ENCODE measurements at places on chromosomes 11 and 22. TPM values are rescaled to one million over a fixed set of nuclear protein-coding genes. Genes with fewer than 3 reads are reported as not detected.

DNA sequence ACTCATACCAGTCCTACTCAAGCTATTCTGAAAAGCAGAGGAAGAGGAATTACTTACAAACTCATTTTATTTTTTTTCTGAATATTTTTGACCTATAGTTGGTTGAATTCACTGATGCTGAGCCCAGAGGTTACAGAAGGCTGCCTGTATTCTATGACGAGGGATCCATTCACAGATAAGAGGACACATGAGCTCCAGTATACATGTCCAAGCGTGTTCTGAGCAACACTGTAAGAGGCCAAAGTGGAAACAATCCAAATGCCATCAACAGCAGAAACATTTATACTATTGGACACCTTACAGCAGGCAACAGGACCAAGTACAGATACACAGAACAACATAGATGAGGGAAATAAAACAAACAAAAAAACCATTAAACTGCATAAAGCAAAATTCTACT, 10.3 kb downstream of the KDM4E start:
- H3K4me3 ChIP-seq = no peak overlapping the region
- no peaks in the 10 kb centered on the region for H3K36me3 ChIP-seq
- DNase-seq = no peak
- H3K27me3 ChIP-seq = no peaks in the 10 kb centered on the region
- H3K4me1 ChIP-seq = no peaks in the 10 kb centered on the region
- no peak overlapping the region for H3K27ac ChIP-seq

- peaks cover 5% of the 10 kb centered on the region for H3K36me3 ChIP-seq
- peaks cover 36% of the 10 kb centered on the region for H3K4me1 ChIP-seq
- no peaks in the 10 kb centered on the region for H3K27me3 ChIP-seq
- peak overlapping the region; percentile 99 for H3K4me3 ChIP-seq
Measured at GRCh38 chr11:76444065-76444383, 794 bp upstream of the EMSY start.

DNA sequence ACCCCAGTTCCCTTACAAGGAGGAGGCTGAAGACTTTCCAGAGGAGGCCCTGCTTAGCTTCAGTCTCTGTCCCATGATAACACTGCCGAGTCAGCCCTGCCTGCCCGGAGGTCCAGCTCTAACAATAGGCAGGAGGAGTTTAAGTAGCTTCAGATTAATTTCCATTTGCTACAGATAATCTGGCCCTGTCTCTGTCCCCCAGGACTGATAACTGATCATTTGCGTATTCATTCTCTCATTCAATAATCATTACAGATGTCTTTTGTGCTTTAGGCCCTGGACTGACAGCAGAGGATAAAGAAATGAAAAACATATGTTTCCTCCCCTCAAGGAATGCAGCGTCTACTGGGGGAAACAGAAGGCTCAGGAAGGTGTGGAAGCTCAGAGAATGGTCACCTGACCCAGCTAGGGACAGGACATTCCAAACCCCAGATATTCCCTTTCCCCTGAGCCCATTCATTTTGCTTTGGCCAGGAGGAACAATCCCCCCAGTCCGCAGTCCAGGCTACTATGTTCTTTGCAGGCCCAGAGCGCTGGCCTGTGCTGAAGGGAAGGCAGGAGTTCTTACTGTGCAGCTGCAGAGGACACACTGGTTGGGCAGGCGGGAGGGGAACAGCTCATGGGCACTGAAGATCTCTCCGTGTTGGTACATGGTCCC, 20.8 kb downstream of the CHRDL2 start:
- no peak overlapping the region for H3K4me3 ChIP-seq
- peak overlapping the region; percentile 24 for H3K27ac ChIP-seq
- no peaks in the 10 kb centered on the region for H3K27me3 ChIP-seq
- H3K36me3 ChIP-seq = no peaks in the 10 kb centered on the region
- DNase-seq = no peak

DNA sequence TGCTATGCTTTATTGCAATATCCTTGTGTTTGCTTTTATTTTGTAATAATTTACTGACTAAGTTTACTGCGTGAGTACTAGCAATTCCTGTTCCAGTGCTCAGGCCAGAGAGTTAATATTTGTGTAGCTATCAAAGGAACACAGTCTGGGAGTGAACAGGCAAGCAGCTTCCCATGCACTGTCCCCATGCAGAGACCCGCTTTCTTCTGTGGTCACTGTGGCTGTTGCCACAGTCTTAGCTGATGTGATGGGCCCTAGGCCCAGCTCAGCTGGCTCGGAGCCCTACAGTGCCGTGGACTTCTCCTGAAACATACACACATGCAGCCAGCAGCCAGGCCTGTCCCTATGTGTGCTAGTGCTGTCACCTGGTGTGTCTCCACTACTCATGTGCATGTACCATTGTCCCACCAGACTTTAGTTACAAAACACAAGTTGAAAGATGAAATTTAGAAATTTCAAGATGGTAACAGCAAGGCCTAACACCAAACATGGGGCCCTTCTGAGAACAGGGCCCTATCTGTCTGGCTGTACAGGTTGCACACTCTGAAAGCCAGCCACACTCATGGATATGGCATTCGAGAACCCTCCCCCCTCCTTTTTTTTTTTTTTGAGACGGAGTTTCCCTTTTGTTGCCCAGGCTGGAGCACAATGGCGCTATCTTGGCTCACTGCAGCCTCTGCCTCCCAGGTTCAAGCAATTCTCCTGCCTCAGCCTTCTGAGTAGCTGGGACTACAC, 12.3 kb upstream of the SCUBE2 start:
- no peaks in the 10 kb centered on the region for H3K36me3 ChIP-seq
- DNase-seq = no peak
- H3K27ac ChIP-seq = no peak overlapping the region
- H3K4me1 ChIP-seq = peaks cover 7% of the 10 kb centered on the region

- H3K36me3 ChIP-seq = peaks cover 3% of the 10 kb centered on the region
- H3K4me3 ChIP-seq = peak overlapping the region; percentile 38
- peaks cover 13% of the 10 kb centered on the region for H3K27me3 ChIP-seq
- H3K4me1 ChIP-seq = peaks cover 41% of the 10 kb centered on the region
- DNase-seq = peak; percentile 3
Measured at GRCh38 chr11:63764340-63764678, 4.3 kb downstream of the ZFTA start.

- H3K4me3 ChIP-seq = peak overlapping the region; percentile 99
- DNase-seq = no peak
- H3K27ac ChIP-seq = peak overlapping the region; percentile 99
- peaks cover 24% of the 10 kb centered on the region for H3K36me3 ChIP-seq
Measured at GRCh38 chr11:93741882-93742226, 382 bp downstream of the C11orf54 start.

DNA sequence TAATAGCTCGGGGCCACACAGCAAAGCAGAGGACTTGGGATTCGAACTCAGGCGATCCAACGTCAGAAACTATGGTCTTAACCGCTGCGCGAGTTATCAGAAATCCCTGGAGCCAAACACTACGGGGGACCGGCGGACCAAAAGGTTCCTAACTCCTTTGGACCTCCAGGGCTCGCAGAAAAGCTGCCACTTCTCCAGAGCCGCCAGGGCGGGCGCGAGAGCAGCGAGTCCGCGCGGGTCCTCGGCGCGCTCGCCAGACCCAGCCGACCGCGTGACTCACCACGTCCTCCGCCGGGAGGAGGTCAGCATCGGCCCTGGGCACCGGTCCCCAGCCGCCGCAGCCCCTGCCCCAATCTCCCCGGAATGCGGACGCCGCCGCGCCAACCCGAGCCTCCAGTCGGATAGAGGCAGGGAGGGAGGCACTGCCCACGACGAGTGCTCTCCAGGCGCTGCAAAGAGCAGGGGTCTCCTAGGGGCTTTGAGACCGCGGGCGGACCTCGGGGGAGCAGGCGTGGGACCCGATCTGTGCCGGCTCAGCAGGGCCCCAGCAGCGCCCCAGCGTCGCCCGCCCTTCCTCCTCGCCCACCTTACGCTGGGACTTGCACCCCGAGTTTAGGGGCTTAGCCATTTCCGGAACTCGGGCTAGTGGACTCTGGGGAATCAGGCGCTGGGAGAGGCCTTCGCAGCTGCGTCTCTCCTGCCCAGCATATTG, 6.2 kb upstream of the ALX4 start:
- H3K36me3 ChIP-seq = no peaks in the 10 kb centered on the region
- DNase-seq = no peak
- H3K4me1 ChIP-seq = peaks cover 12% of the 10 kb centered on the region
- H3K27ac ChIP-seq = no peak overlapping the region
- H3K27me3 ChIP-seq = peaks cover 100% of the 10 kb centered on the region
- H3K4me3 ChIP-seq = peak overlapping the region; percentile 57

GRCh38 chr22:19818324-19819207, 36.1 kb downstream of the GNB1L start:
- H3K27ac ChIP-seq = no peak overlapping the region
- H3K4me3 ChIP-seq = no peak overlapping the region
- H3K4me1 ChIP-seq = peaks cover 7% of the 10 kb centered on the region
- H3K27me3 ChIP-seq = no peaks in the 10 kb centered on the region
- H3K36me3 ChIP-seq = no peaks in the 10 kb centered on the region

GRCh38 chr22:48315439-48316256, 1512.0 kb downstream of the BRD1 start:
- peaks cover 3% of the 10 kb centered on the region for H3K36me3 ChIP-seq
- no peak overlapping the region for H3K27ac ChIP-seq
- H3K27me3 ChIP-seq = peaks cover 10% of the 10 kb centered on the region
- no peak for DNase-seq
- no peaks in the 10 kb centered on the region for H3K4me1 ChIP-seq

GRCh38 chr11:13242564-13242963, 35.0 kb upstream of the BMAL1 start:
- no peaks in the 10 kb centered on the region for H3K36me3 ChIP-seq
- no peak for DNase-seq
- H3K4me1 ChIP-seq = no peaks in the 10 kb centered on the region
- H3K27me3 ChIP-seq = peaks cover 8% of the 10 kb centered on the region
- no peak overlapping the region for H3K27ac ChIP-seq

DNA sequence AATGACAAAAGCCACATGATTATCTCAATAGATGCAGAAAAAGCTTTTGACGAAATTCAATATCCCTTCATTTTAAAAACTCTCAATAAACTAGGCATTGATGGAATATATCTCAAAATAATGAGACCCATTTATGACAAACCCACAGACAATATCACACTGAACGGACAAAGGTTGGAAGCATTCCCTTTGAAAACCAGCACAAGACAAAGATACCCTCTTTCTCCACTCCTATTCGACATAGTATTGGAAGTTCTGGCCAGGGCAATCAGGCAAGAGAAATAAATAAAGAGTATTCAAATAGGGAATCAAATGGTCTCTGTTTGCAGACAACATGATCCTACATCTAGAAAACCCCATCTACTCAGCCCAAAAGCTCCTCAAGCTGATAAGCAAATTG, 52.0 kb downstream of the CASP12 start:
- H3K27me3 ChIP-seq = no peaks in the 10 kb centered on the region
- DNase-seq = no peak
- H3K27ac ChIP-seq = no peak overlapping the region
- H3K4me1 ChIP-seq = no peaks in the 10 kb centered on the region
- H3K36me3 ChIP-seq = no peaks in the 10 kb centered on the region
- H3K4me3 ChIP-seq = no peak overlapping the region

DNA sequence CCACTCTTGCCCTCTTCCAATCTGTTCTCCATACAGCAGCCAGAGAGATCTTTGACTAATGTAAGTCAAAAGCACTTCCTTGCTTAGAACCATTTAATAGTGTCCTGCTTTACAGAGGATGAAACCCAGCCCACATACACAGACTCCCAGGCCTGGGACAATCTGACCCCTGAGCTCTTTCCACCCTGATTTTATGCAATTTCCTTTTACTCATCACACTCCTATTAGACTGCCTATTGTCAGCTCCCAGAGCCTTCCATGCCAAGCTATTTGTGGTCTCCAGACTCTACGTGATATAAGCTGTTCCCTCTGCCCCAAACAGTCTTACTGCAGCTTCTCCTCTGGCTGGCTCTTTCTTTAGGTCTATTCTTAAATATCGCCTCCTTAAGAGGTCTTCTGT, 28.1 kb downstream of the ME3 start:
- no peak overlapping the region for H3K27ac ChIP-seq
- no peaks in the 10 kb centered on the region for H3K27me3 ChIP-seq
- no peak for DNase-seq
- H3K4me3 ChIP-seq = no peak overlapping the region

- peaks cover 4% of the 10 kb centered on the region for H3K36me3 ChIP-seq
- no peaks in the 10 kb centered on the region for H3K27me3 ChIP-seq
- no peak overlapping the region for H3K4me3 ChIP-seq
- H3K4me1 ChIP-seq = peaks cover 19% of the 10 kb centered on the region
Measured at GRCh38 chr11:122045181-122045586, 70.8 kb downstream of the BLID start.

- no peak overlapping the region for H3K27ac ChIP-seq
- H3K36me3 ChIP-seq = no peaks in the 10 kb centered on the region
- H3K27me3 ChIP-seq = no peaks in the 10 kb centered on the region
- DNase-seq = no peak
- H3K4me3 ChIP-seq = no peak overlapping the region
Measured at GRCh38 chr11:41119484-41119883, 340.0 kb downstream of the LRRC4C start.

- no peak overlapping the region for H3K27ac ChIP-seq
- DNase-seq = no peak
- H3K4me3 ChIP-seq = no peak overlapping the region
- H3K4me1 ChIP-seq = no peaks in the 10 kb centered on the region
Measured at GRCh38 chr11:19929655-19930054, 217.0 kb downstream of the NAV2 start.

GRCh38 chr22:17972385-17973191, 51.8 kb downstream of the MICAL3 start:
- no peak overlapping the region for H3K4me3 ChIP-seq
- peak overlapping the region; percentile 67 for H3K27ac ChIP-seq
- no peaks in the 10 kb centered on the region for H3K27me3 ChIP-seq
- no peak for DNase-seq
- peaks cover 23% of the 10 kb centered on the region for H3K4me1 ChIP-seq

DNA sequence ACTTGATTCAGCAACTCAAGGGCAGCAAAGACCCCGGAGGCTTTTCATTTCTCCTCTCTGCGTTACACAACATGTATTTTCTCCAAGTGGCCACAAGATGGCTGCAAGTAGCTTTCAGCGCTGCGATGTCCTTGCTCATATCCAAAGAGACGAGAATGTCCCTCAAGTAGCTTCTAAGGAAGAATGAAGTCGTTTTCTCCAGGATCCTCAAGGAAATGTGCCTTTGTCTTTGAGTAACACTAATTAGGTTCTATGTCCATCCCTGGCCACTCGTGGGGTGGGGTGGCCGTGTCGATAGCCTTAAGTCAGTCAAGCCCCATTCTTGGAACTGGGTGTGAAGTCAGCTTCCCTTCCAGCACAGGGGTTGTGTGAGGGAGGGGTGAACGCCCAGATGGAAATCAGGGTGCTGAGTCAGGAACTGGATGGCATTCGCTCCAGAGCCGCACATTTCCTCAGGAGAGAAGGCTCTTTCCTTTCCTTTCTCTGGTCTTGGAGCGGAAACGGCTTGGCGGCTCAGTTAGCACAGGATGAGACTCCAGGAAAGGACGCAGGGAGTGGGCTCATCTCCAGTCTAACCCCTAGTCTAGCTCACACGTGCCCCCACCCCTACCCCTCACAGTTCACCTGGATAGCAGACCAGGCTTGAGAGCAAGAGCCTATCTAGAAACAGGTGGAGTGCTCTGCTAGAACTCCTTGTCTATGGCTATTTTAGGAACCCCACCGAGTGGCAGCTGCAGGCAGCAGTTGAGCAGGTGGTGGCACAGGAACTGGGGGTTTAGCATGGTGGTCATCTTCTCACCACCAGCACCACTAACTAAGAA, 44.3 kb downstream of the NNMT start:
- H3K4me3 ChIP-seq = no peak overlapping the region
- no peaks in the 10 kb centered on the region for H3K36me3 ChIP-seq
- peaks cover 32% of the 10 kb centered on the region for H3K27me3 ChIP-seq
- no peak overlapping the region for H3K27ac ChIP-seq

SERPIND1 gene
- not detected for total RNA-seq

FAM227A gene
- 7.3 TPM for total RNA-seq

OR2D2 gene
- total RNA-seq = 0.44 TPM

TRIM51 gene
- not detected for total RNA-seq

CXCR5 gene
- not detected for total RNA-seq

C22orf42 gene
- not detected for total RNA-seq

OTUB1 gene
- total RNA-seq = 122 TPM

LIF gene
- total RNA-seq = 0.57 TPM

CHRM1 gene
- not detected for total RNA-seq

NCR3LG1 gene
- 18.8 TPM for total RNA-seq

All from neural crest cell (in vitro differentiated cells).